ENCODE measurements at places on chromosomes 13 and 19.
A peak's percentile ranks its signal among the peaks of the same experiment; 100 is the strongest.

GRCh38 chr19:33390908-33391630, 17.6 kb downstream of the CEBPG start:
- DNase-seq: no peak

- DNase-seq: no peak
Observed at GRCh38 chr19:17302391-17303166, 646 bp downstream of the ABHD8 start.

GRCh38 chr13:32408296-32409000, 19.5 kb downstream of the N4BP2L1 start:
- no peak for DNase-seq

GRCh38 chr13:28464861-28465460, 30.0 kb downstream of the FLT1 start:
- no peak for DNase-seq

DNA sequence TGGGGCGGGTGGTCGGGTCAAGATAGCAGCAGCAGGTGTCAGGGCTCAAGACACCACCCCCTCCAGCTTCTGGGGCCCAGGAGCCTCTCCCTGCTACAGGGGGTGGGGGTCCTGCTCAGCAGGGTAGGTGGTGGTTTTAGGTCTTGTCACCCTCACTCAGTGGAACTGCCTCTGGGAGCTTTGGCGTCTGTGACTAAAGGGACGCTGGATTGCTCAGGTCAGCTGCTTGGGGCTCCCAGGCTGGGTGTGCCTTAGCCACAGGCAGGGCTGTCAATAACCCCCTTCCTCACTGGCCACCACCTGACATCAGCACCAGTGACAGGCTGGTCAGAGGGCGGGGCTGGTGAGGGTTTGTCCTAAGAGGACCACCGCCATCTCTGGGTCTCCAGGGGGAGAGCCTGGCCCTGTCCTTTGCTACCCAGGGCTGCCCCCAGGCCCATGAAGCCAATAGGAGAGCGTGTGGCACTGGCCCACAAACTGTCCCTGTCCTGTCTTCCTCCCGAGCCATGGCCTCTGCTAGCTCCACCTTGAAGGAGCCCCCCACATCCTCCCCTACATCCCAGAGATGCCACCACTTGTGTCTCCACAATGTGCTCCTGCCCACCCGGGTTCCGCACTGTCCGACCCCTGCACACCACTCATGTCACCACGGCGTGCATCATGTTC, 36.4 kb downstream of the MAU2 start:
- DNase-seq: no peak

DNA sequence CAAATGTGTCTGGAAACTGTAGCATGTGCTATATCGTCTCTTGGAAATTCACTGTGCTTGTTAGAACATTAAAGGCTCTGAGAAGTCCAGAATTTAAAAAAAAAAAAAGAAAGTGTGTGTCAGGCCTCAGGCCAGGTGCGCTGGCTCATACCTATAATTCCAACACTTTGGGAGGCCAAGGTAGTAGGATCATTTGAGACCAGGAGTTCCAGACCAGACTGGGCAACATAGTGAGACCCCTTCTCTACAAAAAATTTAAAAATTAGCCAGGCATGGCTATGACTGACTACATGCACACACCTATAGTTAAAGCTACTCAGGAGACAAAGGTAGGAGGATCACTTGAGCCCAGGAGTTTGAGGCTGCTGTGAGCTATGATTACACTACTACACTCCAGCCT, 4.9 kb downstream of the HNRNPUL1 start:
- no peak for DNase-seq

DNA sequence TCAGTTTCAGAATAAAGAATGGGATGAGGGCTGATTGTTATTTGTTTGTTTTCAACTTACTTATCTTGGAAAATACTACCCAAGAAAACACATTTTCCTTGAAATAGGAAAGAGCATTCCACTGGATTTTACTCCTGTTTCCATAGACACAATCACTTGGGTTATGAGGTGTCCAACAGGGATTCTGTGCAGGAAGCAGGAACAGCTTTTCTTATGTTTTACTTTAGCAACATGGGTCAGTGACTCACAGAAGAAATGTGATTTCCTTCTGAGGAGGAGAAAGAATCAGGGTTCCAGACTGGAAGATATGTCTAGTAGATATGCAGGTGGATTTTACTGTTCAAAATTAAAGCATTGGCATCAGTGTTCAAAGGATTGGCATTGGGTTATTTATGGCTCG, 180.8 kb upstream of the GPC6 start:
- DNase-seq: peak; percentile 18

- DNase-seq: peak; percentile 23
Observed at GRCh38 chr19:19642506-19643157, 825 bp downstream of the GMIP start.

DNA sequence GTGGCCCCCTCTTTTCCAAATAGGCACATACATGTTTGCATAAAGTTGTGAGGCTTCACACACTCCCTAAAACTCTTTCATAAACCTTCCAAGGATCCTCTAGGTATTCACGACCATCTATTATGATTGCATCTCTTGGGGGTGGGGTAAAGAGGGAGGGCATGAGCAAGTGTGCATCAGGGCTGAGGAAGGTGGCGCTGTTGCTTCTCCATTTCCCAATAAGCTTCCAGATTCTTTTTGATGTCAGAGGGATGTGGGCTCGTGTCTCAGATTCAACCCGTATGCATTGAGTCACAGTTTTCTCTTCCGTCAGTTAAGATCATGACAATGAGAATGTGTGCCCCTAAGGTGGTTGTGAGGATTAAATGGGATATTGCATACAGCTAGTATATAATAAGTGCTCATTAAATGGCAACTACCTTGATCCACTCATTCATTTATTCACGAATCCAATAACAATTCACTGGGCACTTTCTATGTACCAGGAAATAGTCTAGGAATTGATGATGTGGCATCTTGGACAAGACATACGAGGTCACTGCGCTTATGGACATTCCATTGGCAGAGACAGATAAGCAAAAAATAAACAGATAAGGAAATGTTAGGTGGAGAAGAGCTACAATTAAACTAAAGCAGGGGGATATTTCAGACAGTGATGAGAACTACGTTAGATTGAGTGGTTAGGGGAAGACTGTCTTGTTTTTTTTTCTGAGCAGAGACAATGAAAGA, 10.3 kb downstream of the CYP2B6 start:
- no peak for DNase-seq

DNA sequence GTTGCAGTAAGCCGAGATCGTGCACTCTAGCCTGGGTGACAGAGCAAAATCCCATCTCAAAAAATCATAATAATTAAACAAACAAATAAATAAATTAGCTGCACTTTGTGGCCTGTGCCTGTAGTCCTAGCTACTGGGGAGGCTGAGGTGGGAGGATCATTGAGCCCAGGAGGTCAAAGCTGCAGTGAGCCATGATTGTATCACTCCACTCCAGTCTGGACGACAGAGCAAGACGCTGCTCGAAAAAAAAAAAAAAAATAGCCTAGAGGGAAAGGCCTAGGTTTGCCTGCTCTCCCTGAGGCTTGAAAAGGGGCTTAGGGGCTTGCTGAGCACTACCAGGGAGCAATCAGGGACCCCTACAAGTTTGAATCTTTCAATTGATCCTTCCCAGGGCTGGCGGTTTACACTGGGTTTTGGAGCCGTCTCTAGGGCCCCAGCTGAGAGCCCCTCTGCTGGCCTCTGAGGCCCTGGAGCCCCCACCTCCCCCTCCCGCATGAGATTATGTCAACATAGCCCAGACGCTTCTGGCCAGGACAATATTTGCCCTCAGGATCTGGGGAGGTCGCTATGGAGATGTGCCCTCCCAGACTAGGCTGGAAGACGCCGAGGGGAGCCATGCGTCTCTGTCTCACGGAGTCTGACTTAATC, 10.4 kb upstream of the GIPR start:
- no peak for DNase-seq

DNA sequence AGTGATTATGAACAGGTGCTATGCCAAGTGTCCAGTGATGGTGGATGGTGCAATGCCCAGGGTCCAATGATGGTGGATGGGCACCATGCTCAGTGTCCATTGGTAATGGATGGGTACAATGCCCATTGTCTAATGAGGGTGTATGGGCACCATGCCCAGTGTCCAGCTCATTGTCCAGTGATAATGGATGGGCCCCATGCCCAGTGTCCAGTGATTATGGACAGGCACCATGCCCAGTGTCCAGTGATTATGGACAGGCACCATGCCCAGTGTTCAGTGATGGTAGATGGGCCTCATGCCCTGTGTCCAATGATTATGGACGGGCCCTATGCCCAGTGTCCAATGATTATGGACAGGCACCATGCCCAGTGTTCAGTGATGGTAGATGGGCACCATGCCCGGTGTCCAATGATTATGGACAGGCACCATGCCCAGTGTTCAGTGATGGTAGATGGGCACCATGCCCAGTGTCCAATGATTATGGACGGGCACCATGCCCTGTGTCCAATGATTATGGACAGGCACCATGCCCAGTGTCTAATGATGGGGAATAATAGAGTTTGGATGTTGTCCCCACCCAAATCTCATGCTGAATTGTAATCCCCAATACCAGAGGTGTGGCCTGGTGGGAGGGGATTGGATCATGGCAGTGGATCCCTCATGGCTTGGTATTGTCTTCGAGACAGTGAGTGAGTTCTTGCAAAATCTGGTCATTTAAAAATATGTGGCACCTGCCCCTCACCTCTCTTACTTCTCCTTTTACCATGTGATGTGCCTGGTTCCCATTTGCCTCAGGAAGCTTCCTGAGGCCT, 87.8 kb downstream of the ANKRD10 start:
- DNase-seq: no peak

GRCh38 chr13:24179486-24179850, 18.9 kb downstream of the SPATA13 start:
- no peak for DNase-seq

DNA sequence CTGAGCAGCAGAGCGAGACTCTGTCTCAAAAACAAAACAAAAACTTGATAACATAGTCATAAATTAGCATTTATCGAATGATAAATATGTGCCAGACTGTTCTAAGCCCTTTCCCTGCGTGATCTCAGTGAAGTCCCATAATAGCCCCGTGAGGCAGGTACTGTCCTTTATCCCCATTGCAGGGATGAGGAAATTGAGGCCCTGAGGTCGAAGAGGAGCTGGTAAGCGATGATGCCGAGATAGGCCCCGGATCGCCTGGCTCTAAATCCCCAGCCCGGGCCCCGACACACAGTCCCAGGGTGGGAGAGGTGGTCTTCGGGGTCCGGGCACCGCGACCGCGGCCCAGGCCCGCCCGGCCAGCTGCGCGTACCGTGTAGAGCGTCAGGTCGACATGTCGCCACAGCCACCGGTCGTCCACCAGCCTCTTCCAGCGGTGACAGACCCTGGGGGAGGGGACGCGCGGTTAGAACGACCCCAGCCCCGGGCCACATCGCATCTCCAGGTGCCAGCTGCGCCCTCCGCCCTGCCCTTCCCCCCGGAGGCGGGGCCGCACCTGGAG, 625 bp downstream of the FBXL12 start:
- DNase-seq: no peak

- no peak for DNase-seq
Observed at GRCh38 chr13:50228527-50228926, 213.3 kb downstream of the KCNRG start.

- DNase-seq: no peak
Observed at GRCh38 chr19:27767234-27767633, 1445.7 kb downstream of the UQCRFS1 start.

DNA sequence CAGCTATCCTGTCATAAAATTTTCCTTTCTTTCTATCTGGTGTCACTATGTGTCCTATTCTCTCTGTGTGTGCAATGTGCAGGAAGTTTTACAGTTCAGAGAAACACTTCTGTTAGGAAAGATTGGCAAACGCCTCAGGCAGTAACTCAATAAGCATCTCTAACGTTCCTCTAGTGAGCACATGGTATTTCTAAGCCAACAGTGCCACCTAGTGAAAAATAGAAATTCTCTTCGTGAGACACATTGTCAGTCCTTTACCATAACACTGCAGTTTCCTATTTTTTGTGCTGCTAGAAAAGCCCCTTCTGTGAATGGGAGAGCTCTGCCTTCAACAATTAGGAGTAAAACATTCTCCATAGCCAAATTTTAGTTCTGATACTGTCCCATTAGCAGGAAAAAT, 50.7 kb downstream of the ZNF723 start:
- DNase-seq: peak; percentile 7

DNA sequence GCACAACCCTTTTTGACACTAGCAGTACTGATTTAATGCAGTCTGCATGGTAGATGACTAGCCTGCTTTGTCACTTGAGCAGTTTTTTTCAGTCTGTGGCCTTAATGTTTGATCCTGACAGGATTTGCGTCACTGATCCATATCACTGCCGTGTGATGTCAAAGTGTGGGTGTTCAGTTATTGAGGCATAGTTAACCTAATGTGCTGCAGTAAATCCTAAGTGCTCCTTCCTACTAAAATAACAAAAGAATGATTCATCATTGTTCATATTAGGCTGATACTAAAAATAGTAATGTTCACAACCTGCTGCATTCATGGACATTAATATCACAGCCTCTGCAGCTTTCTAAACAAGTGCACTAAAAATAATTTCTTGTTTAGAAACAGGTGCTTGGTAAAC, 121.9 kb upstream of the MLNR start:
- peak; percentile 69 for DNase-seq

GRCh38 chr19:34960940-34961679, 2.9 kb downstream of the ZNF792 start:
- no peak for DNase-seq

DNA sequence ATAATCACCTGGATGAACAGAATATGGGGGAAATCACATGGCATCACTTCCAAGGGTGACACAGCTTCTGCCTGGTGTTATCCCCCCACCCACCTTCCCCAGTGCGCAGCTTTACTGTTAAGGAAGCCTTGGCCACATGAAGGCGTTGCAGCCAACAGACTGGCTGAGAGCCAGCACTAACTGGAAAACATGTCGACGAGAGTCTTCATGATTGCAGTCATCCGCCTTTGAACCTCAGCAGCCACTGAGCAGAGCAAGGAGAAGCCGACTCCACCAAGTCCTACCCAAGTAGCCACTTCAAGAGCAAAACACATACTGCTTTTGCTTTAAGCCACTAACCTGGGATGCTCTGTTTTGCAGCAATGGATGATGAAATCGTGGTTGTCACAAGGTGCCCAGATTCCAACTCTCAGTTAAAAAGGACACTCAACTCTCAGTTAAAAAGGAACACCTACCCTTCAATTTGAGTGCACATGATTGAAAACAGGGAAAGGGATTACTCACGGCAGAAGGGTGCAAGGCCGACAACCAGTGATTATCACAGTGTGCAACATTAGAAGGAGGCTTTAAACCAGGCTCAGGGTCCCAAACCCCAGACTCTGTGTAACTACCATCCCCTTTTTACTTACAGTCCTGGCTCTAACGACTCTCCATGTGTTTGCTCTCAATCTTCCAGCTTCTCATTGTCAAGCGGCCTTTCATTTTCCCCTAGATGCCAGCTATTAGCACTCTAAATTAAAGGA, 149.1 kb downstream of the KLF12 start:
- no peak for DNase-seq

DNA sequence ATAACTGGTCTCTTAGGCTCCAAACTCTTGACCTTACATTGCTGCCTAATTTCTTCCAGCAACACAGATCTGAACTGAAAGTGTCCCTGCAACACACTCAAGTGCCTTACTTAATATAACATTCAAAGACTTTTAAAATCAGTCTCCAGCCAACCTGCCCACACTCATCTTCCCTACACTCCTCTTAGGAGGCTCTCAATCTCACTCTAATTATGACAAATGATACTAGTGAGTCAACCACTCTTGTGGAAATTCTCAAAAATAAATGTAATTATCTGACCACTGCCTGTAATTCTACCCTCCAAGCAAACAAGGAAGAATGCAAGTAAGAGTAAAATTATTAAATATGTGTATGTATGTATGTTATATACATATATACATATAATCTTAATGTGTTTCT, 348.1 kb upstream of the MIR17HG start:
- no peak for DNase-seq

GRCh38 chr13:35906636-35907035, 224.5 kb downstream of the DCLK1 start:
- DNase-seq: no peak

Data from fibroblast of skin of back (primary cell).